ENCODE measurements at places on chromosomes 16 and 17.

DNA sequence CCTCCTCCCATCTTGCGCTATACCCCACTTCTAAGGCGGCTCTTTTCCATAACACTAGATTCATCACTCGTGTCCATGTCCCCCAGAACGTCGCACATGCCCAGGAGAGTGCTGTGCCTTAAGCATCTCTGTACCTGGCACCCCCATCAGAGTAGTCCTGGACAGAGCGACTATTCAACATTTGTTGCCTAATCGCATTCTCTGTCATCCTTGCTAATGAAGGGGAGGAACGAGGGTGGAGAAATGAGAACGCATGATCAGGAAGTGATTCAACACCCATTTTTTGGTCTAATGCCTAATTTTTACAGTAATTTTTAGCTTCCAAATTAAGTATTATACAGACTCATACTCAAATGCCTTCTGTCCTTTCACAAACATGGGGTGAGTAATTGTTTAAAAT is 53.2 kb downstream of the SLC39A11 start:
- no peak for DNase-seq

DNA sequence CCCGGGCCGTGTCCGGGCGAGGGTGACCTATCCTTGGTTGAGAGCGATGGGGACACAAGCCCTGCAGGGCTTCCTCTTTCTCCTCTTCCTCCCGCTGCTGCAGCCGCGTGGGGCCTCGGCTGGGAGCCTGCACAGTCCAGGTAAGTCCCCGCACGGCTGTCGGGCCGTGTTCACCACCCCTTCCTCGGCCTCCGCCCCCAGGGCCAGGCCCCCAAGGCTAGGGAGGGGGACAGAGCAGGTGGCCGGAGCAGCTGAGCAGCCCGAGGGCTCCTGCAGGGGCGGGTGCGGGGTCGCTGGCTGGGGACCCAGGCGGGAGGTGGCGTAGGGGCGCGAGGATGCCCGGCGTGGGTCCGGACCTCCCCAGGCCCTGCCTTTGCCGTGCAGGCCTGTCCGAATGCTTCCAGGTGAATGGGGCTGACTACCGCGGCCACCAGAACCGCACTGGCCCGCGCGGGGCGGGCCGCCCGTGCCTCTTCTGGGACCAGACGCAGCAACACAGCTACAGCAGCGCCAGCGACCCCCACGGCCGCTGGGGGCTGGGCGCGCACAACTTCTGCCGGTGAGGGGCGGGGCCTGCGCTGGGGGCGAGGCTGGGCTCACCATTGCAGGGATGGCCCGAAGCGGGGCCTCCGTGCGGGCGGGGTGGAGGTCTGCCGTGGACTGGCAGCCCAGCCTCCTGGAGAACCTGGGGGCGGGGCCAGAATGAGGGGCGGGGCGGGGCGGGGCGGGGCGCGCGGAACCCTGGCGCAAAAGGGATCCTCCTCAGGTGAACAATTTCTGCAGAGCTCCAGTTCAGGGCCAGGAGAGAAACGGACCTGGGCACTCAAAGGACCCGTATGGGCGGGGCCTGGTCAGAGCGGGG is 631 bp downstream of the KREMEN2 start:
- no peak for DNase-seq

DNA sequence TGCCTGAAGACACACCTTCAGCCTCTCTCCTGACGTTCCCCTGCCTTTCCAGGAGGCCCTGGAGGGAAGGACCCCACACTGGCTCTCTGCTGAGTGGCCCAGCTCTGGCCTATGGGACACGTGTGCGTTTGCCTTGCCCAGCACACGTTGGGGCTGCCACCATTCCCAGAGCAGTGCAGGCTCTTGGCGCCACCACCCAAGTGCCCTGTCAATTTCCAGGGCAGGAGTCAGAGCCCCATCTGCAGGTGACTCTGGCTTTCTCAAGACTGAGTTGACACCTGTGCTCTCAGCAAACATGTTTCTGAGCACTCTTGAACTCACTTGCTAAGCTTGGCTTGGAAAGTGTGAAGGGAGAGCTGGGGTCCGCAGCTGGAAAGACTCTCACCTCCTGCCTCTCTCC is 4.7 kb upstream of the IRF8 start:
- DNase-seq, result no peak

- DNase-seq, result no peak
Measured at GRCh38 chr16:57263541-57264351, 18.7 kb downstream of the ARL2BP start.

DNA sequence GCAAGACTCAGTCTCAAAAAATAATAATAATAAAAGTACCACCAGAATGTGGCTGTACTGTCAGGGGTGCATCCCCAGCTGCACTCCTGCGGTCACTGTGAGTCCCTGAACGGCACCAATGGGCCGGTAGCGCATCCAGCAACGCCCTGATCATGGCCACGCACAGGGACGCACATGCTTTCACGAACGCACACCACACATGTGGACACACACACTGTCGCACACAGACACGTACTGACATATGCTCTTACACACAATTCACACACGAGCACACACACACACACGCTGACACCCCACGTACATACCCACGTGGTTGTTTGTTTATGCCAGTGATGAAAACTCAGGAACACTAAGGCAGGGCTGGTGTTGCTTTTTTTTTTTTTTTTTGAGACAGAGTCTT is 21.8 kb downstream of the DOC2B start:
- DNase-seq, result no peak

DNA sequence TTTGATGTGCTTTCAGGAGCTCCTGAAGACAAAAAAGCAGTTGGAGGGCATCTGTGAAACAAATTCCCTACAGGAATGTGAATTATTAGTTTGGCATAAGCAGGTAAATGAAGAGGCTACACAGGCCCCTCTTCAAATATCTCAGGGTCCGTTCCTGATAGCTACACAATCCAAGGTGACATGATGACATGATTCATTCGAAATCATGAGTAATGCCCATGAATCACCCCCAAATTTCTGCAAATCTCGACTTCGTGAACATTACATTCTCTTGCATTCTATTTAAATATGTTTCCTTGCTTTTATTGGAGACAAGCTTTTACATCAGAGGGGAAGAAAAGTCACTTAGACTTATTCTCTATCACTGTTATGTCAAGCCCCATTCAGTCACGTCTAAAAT is 22.3 kb downstream of the GAN start:
- no peak for DNase-seq

DNA sequence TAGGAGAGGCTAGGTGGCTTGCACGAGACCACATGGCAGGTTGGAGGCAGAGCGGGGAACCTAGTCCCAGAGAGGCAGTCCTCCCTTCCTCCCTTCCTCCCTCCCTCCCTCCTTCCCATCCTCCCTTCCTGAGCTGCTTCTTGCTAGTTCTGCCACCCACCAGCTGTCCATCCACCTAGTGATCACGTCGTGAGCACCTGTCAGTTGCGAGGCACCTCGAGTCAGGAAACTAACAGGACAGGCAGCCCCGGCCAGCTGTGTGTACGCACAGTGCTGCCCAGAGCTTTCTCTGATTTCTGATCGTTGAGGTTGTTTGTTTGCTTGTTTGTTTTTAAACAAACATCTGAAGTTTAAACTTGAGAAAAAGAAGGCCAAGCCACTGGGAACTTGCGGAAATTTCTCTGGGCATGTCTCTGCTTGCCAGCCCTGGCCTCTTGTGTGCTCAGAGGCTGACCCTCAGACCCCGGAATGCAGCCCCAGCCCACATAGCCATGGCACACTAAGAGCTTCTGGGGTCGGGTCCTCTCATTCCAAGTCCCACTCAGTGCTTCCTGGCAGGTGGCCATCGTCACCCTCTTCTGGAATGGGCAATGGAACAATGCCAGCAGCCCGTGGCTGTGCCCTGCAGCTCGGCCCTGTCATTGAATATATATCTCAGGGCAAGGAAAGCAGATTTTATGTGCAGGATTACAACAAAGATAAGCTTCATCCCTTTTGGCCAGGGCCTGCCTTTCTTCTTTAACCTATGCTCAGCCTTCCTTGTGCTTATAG is 174.0 kb downstream of the KATNIP start:
- no peak for DNase-seq

GRCh38 chr17:10171122-10171571 is 27.3 kb downstream of the GAS7 start:
- DNase-seq, result no peak

DNA sequence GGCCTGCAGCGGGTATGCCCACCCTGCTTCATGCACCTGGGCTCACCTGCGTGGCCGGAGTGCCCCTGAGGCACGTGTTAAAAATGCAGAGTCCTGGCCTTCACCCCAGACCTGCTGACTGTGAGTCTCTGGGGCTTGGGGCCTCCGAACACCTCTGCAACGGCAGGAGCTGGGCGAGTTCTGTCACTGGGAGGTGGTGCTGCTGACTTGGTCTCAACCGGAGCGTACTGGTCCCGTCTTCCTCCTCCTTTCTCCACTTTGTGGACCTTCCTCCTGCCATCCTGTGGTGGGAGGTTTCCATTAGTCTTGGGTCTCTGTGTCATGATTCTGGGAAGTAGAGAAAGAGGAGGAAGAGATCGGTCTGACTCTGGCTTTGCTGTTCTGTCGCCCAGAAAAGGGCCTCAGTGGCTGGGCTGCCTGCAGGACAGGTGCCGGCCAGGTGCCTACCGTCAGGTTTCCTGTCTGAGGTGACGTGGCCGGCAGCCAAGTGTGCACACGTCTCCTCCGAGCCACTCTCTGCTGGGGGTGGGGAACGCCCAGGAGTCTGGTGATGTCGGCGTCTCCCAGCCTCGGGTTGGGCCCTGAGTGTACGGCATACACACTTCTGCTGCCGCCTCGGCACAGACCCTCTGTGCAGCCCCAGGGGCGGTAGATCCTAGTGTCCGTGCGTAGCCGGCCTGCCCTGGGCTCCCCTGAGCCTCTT is 6.9 kb downstream of the TSC2 start:
- no peak for DNase-seq

DNA sequence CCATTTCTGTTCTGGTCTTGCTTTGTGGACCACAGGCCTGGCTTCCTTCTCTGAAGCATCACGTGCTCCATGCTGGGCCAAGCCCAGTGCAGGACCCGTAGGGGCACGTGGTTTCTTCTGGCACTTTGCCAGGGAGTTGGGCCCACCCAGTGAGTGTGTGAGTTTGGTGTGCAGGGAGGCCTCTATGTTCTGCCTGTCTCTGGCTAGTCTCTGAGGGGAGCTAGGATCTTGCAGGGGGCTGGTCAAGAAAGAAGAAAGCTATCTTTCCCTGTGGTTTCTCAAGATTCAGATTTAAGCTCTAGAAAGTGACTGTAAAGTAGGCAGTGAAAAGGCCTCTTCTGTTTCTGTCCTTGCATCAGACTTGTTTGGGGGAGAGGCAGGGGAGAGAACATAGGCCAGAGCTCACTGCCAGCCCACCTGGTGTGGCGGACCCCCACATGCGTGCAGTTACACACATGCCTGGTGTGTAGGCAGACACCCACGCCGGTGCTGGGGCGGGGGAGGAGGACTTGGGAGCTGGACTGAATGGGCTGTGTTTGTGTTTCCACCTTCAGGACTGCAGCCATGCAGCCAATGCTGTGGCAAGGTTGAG is 11.8 kb downstream of the LASP1 start:
- no peak for DNase-seq

- DNase-seq, result no peak
Measured at GRCh38 chr16:58475091-58475619, 24.8 kb upstream of the NDRG4 start.

DNA sequence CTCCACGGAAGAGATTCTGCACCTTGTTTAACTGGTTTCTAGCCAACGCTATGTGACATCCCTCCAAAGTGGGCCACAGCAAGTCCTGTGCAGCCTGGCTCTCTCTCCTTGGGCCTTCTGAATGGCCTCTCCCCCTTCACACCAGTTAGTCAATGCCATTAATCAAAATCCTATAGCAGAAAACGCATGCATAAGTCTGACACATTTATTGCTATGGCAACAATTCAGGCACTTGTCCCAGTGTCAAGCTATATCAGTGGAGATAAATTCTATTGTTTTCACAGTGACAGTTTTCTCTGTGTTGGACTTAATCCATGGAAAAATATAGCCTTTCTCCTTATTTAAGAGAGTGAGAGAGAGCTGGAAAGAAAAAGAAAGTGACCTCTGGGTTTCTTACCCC is 87.2 kb upstream of the TOX3 start:
- no peak for DNase-seq

DNA sequence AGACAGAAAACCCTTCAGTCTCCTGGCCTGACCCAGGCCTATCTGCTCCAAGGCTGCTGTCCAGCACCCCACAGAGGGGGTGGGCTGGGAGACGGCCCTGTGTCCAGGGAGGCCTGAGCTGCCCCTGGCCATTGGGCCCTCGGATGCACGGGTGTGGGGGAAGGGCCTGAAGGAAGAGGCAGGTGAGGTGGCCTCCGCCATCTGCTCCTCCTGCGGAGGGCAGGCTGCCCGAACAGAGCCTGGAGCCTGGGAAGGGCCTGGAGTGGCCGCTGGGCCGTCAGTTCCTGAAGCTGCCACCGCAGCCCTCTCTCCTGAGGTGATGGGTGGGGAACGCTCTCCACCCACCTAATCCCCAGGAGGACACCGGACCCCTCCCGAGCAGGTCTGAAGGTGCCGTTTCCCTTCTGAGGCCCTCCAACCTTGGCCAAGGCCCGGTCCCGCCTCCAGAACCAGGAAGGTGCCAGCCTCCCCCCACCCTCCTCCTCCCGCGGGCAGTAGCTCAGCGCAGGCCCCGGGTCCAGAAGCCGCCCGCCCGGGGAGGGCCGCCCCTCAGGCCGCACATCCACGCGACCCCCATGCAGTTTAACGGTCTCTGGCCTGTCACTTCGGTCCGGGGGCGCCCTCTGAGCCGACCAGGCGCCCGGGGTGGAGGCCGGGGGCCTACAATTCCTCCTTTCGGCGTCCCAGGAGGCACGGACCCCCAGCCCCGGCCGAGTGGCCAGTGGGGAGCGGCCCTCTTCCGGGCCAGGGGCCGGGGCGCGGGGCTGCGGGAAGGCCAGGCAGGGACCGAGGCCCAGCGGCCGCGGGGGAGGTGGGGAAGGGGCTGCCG is 835 bp downstream of the FBXL16 start:
- no peak for DNase-seq

DNA sequence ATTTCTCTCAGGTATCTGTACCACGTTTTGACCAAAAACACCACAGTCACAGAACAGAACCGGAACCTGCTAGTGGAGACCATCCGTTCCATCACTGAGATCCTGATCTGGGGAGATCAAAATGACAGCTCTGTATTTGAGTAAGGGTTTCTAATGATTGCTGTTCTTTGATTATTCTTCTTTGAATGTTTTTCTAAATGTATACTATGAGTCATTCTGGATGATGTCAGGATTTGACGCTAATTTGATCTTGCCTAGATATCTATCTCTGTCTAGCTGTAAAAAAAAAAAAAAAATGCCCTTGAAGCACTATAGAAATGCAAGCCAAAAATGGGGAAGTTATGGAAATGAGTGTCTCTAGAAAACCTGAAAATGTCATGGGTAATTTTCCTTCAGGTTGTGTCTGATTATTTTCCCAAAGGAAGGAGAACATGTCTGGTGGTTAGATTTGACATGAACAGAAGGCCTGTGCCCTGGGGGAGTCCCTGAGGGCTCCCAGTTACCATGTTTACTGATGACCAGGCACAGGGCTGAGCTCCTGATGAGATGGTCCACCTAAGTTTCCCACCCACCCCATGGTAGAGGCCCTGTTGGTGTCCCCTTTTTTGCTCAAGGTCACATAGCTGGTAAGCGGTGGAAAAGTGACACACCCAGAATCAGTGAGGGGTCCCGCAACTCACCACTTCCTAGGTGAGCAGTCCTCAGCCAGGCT is 13.6 kb downstream of the CLEC16A start:
- no peak for DNase-seq
